ENCODE measurements at places on chromosomes 13 and 19.
A peak's percentile ranks its signal among the peaks of the same experiment; 100 is the strongest.

DNA sequence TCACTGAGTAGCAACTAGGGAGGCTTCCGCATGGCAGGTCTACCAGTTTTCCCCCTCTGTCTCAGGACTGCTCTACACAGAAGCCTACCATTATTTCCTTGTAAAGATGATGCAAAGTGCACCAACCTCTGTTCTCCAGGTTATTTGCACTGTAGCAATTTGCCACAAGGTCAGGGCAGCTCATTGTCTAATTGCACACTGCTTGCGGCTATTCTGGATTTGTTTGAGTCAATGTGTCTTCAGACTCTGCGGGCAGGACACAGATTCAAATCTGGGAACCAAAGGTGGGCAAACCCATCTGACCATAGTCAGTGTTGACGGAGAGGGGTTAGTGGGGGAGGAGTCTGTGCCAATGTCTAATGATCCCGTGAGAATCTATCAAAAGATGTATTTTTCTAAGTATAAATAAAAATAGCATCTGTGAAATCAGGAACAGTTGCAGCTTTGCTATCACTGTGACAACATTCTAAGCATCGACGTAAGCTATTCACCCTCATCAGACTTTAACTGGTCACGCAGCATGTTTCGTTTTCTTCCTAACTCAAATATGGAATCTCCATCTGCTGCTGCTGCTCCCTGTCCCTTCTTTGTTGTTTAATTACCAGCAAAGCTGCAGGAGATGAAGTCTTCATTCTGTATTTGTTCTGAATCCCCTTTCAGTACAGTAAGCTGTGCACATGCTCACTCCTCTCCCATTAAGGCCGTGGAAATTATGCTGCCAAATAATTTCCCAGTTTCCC, 26.4 kb downstream of the CYSLTR2 start:
- DNase-seq, result no peak

DNA sequence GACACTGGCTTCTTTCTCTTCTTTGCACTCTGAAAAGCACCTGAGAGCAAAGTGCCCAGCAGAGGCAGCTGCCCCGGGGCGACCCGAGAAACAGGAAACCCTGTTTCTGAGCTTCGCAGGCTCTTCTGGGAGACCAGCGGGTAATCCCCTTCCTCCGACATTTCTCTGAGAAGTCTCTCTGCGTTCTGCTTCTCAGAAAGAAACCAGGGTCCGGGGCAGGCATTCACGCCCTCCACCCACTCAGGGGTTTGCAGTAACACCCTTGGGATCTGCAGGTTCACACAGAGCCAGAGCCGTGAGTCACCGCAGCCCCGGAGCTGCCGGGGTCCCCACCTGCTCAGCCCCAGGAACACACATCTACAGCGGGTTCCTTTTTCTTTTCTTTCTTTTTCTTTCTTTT, 86.0 kb downstream of the GADD45B start:
- DNase-seq, result no peak

DNA sequence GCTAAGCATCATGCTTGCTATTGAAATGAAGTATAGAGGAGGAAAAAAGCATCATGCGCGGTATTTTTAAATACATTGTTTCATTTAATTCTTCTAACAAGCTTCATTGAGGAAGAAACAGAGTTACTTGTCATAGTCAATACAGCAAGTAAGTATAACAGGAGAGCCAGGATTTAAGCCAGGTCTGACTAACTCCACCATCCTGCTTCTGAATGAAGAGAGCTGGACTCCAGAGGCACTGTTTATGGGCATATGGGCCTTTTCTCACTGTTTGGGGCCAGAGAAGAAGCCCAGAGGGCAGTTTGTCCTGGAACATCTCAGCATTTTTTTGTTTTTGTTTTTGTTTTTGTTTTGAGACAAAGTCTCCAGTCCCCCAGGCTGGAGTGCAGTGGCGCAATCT, 7.9 kb downstream of the SAMD4B start:
- no peak for DNase-seq

- DNase-seq, result no peak
Measured at GRCh38 chr19:14138576-14139265, 2.3 kb upstream of the ASF1B start.

DNA sequence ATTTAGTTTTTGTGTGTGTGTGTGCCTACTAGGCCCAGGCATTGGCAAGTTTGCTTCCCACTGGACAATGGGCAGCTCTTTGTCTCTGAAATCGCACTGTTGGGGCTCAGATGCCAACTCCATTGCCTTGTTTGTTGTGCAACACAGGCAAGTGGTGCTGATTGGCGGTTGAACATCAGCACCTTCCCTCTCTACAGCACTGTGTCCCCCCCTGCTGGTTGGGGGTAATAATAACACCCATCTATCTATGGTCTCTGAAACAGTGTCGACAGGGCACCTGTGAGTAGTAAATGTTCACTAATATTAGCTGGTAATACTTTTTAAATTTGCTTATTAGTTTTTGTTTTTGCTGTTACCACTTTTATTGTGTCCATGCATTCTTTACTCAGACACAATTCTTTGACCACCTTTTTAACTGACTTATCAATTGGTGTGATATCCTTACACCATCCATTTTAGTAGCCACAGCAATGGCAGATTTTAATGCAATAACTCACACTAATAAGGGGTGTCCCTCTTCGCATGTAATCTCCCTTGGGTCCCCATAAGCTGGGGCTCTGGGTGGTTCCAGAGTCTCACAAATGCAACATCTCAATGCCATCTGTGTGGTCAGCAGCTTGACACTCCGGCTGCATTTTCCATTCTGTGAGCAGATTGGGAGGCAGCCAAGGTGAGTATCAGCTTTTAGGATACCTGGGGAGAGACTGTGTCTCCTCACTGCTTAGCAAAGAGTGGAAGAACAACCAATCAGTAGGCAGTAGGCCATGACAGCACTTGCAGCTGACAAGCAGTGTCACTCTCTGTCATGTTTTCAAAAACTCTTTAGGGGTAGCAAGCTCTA, 47.7 kb upstream of the UQCRFS1 start:
- DNase-seq, result no peak

GRCh38 chr13:75518439-75519088, 19.1 kb downstream of the COMMD6 start:
- no peak for DNase-seq

GRCh38 chr13:95235974-95236373, 65.3 kb downstream of the ABCC4 start:
- DNase-seq, result no peak

- no peak for DNase-seq
Measured at GRCh38 chr13:29081036-29081435, 260.9 kb downstream of the MTUS2 start.

DNA sequence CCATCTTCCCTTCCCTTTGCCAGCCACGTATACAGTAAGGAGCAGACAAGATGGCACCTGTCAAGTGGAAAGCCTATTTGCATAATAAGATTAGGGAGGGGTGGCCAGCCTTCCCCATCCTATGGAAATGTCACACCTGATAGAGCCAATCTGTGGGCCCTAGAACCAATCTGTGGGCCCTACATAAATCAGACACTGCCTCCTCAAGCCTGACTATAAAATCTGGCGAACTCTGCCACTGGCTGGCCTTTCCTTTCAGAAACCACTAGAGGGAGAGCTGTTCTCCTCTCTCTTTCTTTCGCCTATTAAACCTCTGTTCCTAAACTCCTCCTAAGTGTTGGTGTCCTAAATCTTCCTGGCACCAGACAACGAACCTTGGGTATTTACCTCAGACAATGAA, 231.5 kb upstream of the KLHL1 start:
- no peak for DNase-seq

- DNase-seq, result no peak
Measured at GRCh38 chr13:20360835-20361412, 128.8 kb upstream of the GJB6 start.

DNA sequence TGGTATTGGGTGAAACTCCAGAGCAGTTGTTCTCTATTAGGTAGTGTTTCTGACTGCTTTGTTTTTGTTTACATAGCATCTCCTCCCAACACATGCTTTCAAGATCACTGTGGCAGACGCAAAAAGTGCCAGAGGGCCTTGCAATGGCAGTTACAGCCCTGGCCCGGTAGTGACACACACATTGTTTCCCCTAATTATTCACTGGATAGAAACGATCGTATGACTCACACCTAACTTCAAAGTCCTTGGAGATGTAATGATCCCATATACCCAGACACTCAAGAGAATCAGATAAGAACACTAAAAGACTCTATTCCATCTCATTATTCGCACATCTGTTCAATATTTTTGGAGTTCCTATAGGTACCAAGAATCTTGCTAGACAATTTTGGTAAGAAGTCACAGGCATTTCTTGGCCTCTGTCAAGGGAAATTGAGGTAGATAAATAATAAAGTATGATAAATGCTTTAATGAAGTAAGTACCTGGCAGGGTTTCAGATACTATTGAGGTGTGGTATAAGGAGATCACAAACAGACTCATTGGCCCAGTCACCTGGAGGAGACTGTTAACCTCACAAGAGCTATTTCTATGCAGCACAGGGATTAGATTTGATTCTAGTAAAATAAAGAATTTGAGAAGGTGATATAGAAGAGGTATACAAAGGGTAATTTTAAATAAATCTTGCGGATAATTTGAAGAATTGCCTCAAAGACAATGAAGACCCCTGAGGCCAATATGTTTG, 485.3 kb downstream of the SLITRK6 start:
- peak; percentile 10 for DNase-seq

- DNase-seq, result peak; percentile 36
Measured at GRCh38 chr13:40087091-40088002, 431.9 kb downstream of the COG6 start.

DNA sequence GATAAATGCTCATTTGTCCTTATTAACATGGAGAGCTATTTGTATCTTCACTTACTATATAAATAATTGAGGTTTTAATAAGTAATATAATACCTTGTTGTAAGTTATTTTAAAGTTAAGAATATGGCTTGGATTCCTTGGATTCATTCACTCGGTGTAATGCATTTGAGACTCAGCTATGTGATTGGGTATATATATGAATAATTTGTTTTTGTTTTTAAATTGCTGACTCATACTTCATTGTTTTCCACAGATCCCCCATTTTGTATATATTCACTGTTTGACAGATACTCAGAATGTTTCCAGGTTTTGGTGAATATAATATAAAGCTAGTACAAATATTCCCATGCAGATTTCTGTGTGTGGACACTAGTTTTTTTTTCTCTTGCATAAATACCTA, 6.8 kb upstream of the CEACAM18 start:
- no peak for DNase-seq

DNA sequence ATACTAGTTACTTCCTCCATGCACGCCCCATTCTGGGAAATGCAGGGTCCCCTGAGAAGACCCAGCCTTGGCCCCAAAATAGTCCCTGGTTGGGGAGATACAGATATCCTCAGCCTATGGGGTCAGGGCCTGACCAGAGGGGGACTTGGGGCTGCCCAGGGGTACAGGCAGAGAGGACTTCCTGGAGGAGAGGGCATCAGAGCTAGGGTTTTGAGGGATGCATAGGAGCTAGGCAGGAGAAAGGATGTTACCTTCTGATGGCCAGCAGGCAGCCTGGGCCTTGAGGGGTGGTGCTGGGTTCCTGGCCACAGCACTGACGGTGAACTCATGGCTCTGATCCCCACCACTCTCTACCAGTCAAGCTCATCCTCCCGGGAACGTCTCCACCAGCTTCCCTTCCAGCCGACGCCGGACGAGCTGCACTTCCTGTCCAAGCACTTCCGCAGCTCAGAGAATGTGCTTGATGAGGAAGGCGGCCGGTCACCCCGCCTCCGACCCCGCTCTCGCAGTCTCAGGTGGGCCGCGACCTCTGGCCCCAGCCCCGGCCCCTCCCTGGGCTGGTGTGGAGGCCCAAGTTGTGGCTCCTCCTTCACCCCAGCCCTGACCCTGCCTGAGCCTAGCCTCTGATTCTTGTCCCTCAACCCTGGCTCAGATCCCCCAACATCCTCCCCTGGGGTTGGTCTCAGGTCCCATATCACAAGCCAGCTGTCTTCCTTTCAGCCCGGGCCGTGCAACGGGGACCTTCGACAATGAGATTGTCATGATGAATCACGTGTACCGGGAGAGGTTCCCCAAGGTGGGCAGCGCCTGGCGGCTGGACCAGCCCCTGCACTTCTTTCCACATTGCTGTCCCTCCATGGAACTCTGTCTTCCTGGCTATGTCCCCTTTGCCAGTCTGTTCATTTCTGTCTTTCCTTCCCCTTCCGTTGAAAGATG, 25.6 kb downstream of the MAST3 start:
- DNase-seq, result no peak

DNA sequence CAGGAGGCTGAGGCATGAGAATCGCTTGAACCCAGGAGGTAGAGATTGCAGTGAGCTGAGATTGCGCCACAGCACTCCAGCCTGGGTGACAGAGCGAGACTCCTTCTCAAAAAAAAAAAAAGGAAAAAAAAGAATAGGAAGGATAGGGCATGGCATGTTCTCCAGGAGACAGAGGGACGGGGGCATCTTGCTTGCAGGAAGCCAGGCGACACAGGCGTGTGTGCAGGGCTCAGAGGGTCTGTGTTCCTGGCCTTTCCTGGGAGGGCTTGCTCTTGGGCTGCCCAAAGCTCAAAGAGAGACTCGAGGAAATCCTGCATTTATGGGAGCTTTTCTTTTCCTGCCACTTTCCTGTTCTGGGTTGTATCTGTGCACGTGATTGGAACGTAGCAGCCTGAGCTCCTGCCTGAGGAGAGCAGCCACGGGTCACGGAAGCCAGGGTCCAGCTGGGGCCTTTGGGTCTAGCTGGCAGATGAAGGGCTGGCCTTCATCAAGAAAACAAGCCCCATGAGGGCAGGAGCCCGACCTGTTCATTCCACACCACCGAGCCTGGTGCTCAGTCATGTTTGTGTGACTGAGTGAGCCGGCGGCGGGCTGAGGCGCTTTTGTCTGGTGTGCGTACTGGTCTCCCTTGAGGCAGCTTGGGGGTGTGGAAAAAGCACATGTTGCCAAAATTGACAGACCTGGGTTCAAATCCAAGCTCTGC, 44.5 kb downstream of the CAPN12 start:
- no peak for DNase-seq

DNA sequence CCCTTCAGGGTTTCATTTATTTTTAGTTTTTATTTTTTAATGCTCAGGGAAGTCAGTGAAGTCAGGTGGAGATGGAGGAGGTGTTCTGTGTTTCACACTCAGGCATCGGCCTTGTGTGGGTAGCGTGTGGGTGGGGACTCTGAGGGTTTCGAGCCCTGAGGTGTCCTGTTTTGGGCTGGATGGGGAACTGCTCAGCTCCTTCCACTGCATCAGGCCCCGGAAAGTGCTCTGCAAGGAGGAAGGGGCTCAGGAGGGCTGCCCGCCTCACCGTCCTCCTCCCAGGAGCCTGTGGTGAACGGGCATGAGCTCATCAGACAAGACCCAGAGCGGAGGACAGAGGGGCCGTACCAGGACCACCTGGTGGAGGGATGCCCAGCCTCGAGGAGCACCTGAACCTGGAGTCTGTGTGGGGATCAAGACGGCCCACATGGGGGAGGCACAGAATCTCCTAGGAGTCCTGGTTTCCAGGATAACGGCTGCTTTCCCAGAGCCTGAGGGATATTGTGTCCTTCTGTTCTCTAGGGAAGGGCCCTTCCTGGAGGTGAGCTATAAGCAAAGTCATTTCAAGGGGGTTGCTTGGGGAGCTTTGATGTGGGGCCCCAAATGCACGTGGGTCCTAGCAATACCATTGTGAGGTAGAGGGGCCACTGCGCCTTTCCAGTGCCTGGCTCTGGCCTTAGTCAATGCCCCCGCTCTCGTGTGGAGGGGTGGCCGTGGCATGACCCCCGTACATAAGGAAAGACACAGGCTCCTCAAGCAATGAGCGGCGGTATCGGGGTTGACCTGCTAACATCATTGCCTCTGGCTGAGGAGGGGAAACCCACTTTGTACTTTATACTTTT, 13.5 kb upstream of the GAS6 start:
- no peak for DNase-seq

Data from NCI-H1436 treated with DMSO at 0.1 percent for 48 hours (cell line).